ENCODE measurements at places on chromosomes 3 and 15.

DNA sequence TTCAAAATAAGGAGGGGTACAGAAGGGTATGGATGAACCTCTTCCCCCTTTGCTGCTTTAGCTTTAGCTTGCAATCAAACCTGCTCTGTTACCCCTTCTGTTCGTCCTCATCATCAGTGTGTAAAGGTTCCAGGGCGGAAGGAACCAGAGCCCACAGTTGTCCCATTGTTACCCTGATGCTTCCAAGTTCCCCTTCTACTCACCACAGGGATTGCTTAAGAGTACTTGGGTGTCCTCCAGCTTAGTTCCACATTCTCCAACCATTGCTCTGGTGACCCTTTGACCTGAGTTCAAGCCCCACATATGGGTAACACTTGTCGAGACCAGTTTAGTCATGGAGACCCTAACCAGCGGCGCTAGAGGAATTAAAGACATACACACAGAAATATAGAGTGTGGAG lies 1080.1 kb upstream of the ALCAM start:
- H3K4me1 ChIP-seq, result no peaks in the 10 kb centered on the region
- H3K36me3 ChIP-seq, result no peaks in the 10 kb centered on the region
- no peaks in the 10 kb centered on the region for H3K27me3 ChIP-seq
- H3K4me3 ChIP-seq, result no peak overlapping the region
- no peak for DNase-seq
- H3K27ac ChIP-seq, result no peak overlapping the region

DNA sequence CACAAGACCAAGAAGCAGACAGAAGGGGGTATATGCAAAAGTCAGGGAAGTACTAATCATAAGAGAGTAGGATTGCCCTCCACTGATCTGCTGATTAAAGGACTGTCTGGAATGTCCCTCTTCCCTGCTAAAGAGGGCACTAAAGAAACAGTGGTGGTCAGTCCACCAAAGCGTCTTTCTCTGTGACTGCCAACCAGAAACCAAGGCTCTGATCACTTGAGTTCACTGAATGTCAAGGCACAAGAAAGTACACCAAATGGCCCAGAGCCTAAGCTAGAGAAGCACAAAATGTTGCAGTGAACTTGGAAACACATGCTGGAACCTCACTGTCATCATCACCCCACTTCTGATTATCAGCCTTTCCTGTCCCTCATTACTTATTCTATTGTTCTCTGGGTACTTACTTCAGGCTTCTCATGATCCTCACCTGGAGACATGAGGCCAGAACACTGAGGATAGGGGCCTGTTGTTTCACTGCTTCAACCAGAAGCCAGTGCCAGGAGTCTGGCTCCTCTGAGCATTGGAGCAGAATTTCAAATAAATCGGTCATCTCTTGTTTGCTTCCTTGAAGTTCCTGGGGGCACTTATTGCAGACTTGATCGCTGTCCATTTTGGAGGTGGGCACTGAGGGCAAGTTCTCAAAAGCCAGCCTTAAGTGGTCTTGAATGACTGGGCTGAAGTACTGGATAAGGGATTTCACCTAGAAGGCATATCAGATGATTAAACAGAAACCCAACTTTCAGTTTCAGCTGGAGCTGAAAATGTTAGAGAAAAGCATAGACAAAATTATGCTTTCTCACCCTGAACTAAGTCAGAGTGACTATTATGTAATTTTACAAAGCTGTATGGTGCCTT lies 58.9 kb downstream of the EIF3J start:
- peaks cover 47% of the 10 kb centered on the region for H3K36me3 ChIP-seq
- peaks cover 23% of the 10 kb centered on the region for H3K4me1 ChIP-seq
- DNase-seq, result no peak
- H3K4me3 ChIP-seq, result no peak overlapping the region
- no peak overlapping the region for H3K27ac ChIP-seq
- H3K27me3 ChIP-seq, result no peaks in the 10 kb centered on the region

GRCh38 chr15:82808634-82809041 lies 790 bp upstream of the WHAMM start:
- peaks cover 27% of the 10 kb centered on the region for H3K4me1 ChIP-seq
- no peak for DNase-seq
- H3K27ac ChIP-seq, result peak overlapping the region; percentile 82

DNA sequence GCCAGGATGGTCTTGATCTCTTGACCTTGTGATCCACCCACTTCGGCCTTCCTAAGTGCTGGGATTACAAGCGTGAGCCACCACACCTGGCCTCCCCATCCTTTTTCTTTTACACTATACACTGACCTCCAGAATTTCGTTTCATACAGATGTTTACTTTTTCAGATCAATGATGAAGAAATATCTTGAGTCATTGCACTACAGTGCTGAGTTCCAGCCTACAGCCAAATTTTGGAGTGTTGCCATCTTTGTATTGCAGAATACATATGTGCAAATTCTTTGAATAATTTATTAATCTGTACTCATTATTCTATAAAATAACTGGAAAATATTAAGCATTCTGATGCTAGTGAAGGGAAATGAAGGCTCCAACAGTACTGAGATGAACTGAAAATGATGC lies 12.5 kb downstream of the ZPLD1 start:
- H3K4me3 ChIP-seq, result no peak overlapping the region
- no peaks in the 10 kb centered on the region for H3K36me3 ChIP-seq
- H3K27me3 ChIP-seq, result no peaks in the 10 kb centered on the region

GRCh38 chr3:192060160-192060781 lies 599.3 kb downstream of the PYDC2 start:
- H3K27ac ChIP-seq, result no peak overlapping the region
- no peak overlapping the region for H3K4me3 ChIP-seq
- no peaks in the 10 kb centered on the region for H3K4me1 ChIP-seq

GRCh38 chr3:111610612-111611054 lies 15.5 kb upstream of the ZBED2 start:
- H3K27ac ChIP-seq, result no peak overlapping the region
- H3K4me1 ChIP-seq, result peaks cover 27% of the 10 kb centered on the region
- H3K27me3 ChIP-seq, result no peaks in the 10 kb centered on the region
- H3K36me3 ChIP-seq, result peaks cover 46% of the 10 kb centered on the region
- DNase-seq, result peak; percentile 18

DNA sequence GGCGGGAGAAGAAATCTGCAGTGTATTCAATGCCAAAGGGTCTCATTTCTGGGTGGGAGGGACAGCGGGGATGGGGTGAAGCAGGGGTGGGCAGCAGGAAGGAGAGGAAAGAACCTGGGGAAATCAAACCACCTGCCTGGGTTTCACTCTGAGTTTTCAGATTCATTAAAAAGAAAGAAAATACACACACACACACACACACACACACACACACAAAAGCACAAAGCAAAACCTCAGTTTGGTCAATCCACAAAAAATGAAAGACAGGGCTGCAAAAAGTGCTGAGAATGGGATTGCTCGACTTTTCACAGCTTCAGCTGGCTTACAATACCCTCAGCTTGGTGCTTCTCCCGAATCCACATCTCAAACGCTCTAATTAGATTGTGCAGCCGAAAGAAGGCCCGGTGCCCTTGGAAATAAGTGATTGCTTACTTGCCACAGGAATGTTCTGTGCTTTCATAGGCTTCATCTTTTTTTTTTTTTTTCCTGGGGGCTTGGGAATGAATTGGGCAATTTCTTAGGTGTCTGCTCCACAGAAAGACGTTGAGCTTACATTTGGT lies 370.5 kb downstream of the RORA start:
- no peaks in the 10 kb centered on the region for H3K27me3 ChIP-seq
- DNase-seq, result no peak
- no peak overlapping the region for H3K4me3 ChIP-seq
- no peaks in the 10 kb centered on the region for H3K4me1 ChIP-seq
- H3K27ac ChIP-seq, result no peak overlapping the region
- H3K36me3 ChIP-seq, result no peaks in the 10 kb centered on the region

DNA sequence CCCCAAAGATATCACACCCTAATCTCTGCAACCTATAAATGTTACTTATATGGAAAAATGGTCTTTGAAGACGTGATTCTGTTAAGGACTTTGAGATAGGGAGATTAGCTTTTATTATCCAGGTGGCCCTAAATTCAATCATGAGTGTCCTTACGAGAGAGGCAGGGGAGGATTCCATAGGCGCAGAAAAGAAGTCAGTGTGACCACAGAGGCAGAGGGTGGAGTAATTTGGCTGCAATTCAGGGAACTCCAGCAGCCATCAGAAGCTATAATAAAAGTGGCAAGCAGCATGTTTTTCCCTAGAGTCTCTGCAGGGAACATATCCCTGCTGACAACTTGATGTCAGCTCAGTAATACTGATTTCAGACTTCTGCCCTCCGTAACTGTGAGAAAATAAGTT lies 315.2 kb upstream of the ROBO2 start:
- H3K4me3 ChIP-seq, result no peak overlapping the region
- H3K27me3 ChIP-seq, result no peaks in the 10 kb centered on the region
- H3K27ac ChIP-seq, result no peak overlapping the region
- no peaks in the 10 kb centered on the region for H3K36me3 ChIP-seq
- DNase-seq, result no peak

DNA sequence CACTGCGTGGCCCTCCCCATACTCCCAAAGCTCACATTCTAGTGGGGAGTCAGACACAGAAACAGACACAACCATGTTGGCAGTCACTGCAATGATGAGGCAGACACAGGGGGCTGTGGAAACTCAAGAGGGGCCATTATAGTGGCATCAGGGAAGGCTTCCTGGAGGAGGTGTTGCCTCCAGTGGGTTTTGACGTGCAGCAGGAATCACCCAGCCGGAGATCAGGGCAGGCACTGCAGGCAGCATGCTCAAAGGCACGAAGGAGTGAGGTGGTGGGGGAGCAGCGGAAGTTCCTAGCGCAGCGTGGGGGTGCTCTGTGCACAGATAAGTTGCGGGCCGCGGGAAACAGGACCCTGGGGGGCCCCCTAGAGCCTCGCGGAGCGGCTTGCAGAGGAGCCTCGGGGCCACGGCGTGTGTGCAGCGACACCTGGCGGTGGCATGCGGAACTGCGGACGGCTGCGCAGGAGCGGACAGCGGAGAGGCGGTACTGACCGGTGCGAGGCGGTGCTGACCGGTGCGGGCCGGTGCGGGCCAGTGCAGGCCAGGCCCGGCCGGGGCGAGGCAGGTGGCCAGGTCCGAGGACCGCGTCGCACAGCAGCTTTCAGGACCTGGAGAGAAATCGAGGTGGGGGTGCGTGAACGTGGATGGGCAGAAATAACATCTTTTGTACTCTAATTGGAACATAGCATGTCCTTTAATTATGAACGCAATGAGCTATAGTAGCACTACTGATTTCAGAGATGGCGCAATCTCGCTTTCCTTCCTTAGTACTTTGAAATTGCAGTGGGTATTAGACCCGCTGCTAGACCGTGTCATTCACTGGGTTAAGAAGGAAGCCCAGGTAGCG lies 101.5 kb downstream of the FBLN2 start:
- H3K4me1 ChIP-seq, result peaks cover 65% of the 10 kb centered on the region
- peak; percentile 71 for DNase-seq
- peaks cover 10% of the 10 kb centered on the region for H3K27me3 ChIP-seq
- no peak overlapping the region for H3K27ac ChIP-seq
- H3K36me3 ChIP-seq, result no peaks in the 10 kb centered on the region
- no peak overlapping the region for H3K4me3 ChIP-seq

- DNase-seq, result no peak
- no peak within 1 kb of the TSS for H3K4me3 ChIP-seq
- H3K27ac ChIP-seq, result no peak within 1 kb of the TSS
- peaks cover 19% of the 10 kb centered on the region for H3K4me1 ChIP-seq
- H3K27me3 ChIP-seq, result peaks cover 50% of the 10 kb centered on the region
- H3K36me3 ChIP-seq, result no peaks in the 10 kb centered on the region
Measured at GRCh38 chr15:80778964-80779657, at the start of gene CEMIP. Gene CEMIP, plus strand, starts transcription at chr15:80779370. Its CDS starts 94,510 bp downstream, at chr15:80873880.

- H3K36me3 ChIP-seq, result no peaks in the 10 kb centered on the region
- H3K27ac ChIP-seq, result no peak overlapping the region
- no peaks in the 10 kb centered on the region for H3K27me3 ChIP-seq
- no peak for DNase-seq
Measured at GRCh38 chr15:85026304-85027032, 44.8 kb downstream of the PDE8A start.

DNA sequence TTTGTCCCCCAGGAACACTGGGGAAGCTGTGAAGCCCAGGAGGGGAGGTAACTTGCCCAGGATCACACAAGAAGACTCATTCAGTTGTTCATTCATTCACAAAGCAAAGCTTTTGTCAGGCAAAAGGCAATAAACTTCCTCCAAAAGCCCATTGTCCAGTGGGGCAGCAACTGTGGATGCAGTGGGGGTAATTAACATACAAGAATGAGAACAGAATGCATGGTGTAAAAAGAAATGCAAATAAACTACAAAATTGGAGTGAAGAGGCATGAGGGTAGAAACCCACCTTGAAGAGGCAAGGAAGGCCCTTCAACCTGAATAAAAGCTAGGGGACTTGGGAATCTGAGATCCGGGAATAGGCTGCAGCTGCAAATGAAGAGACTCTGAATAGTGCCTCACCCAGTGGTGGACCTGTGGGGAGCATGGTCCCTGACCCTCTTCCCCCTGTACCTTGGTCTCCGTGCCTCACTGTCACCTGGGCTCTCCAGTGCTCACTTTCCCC lies 363.6 kb downstream of the CLSTN2 start:
- H3K36me3 ChIP-seq, result no peaks in the 10 kb centered on the region
- no peak overlapping the region for H3K4me3 ChIP-seq
- H3K4me1 ChIP-seq, result no peaks in the 10 kb centered on the region
- DNase-seq, result no peak
- no peaks in the 10 kb centered on the region for H3K27me3 ChIP-seq

- no peaks in the 10 kb centered on the region for H3K36me3 ChIP-seq
- DNase-seq, result no peak
- H3K27me3 ChIP-seq, result no peaks in the 10 kb centered on the region
- H3K27ac ChIP-seq, result no peak overlapping the region
Measured at GRCh38 chr3:116394365-116394764, 50.9 kb downstream of the LSAMP start.

- DNase-seq, result no peak
- H3K27me3 ChIP-seq, result peaks cover 22% of the 10 kb centered on the region
Measured at GRCh38 chr15:83110381-83110780, 2.9 kb downstream of the TM6SF1 start.

- H3K4me1 ChIP-seq, result no peaks in the 10 kb centered on the region
- no peak for DNase-seq
- H3K4me3 ChIP-seq, result no peak overlapping the region
- no peak overlapping the region for H3K27ac ChIP-seq
Measured at GRCh38 chr3:17972959-17973906, 230.8 kb upstream of the TBC1D5 start.

All from CD4-positive, alpha-beta T cell (primary cell).